ENCODE measurements at places on chromosomes 5 and 9.

DNA sequence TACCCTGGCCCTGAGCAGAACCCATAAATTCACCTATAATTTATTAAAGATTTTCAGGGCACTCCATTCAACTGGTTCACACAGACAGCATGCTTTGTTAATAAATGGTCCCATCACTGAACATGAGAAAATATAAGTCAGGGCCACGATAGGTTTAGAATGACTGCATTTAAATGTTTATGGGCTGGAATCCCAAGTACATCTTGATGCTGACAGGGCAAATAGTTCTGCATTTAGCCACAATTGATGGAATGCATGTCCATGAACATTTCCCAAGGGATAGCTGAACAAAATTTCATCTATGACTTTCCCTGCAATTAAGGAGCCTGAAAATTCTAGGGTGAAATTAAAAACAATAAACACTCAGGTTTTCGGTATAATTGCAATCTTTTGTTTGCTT lies 124.5 kb downstream of the CAAP1 start:
- no peak for ATAC-seq

- ATAC-seq = no peak
Measured at GRCh38 chr5:148970228-148970627, 92.6 kb downstream of the SH3TC2 start.

DNA sequence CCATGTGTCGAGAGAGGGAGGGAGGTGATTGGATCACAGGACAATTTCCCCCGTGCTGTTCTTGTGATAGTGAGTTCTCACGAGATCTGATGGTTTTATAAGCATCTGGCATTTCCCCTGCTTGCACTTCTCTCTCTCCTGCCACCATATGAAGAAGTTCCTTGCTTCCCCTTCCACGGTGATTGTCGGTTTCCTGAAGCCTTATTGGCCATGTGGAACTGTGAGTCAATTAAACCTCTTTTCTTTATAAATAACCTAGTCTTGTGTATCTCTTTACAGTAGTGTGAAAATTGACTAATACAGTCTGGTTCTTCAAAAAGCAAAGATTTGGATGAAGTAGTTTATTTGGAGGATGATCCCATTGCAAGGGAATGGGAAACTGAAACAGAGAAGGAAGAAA lies 11.3 kb upstream of the MIER3 start:
- ATAC-seq = no peak

DNA sequence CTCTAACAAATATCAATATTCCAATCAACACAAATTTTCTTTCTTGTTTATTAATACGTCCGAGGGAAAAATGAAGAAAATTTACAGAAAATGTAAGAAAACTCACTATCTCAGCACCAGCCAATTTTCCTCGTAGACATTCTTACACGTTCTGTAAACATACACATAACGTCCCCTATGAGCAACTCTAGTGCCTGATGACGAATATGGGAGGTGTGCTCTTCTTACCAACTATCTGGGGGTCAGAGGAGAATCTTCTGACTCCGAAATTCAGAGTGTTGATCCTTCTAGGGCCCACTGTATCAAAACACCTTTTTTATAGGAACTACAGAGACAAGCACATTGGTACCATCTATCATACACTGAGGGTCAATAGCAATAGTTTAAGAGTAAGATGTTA lies 198.7 kb downstream of the GAPVD1 start:
- no peak for ATAC-seq

- peak; percentile 76 for ATAC-seq
Measured at GRCh38 chr5:141513627-141514329, 24.9 kb downstream of the PCDHGC5 start.

GRCh38 chr5:14156290-14156649 lies 13.1 kb downstream of the TRIO start:
- no peak for ATAC-seq

- ATAC-seq = no peak
Measured at GRCh38 chr9:105842023-105842644, 147.8 kb downstream of the TMEM38B start.

Data from activated CD4-positive, CD25-positive, alpha-beta regulatory T cell treated with anti-CD3 and anti-CD28 coated beads, Interleukin-2, amount 50 U/mL, for 24 hours (primary cell).